ENCODE measurements at places on chromosomes 7 and 10.

DNA sequence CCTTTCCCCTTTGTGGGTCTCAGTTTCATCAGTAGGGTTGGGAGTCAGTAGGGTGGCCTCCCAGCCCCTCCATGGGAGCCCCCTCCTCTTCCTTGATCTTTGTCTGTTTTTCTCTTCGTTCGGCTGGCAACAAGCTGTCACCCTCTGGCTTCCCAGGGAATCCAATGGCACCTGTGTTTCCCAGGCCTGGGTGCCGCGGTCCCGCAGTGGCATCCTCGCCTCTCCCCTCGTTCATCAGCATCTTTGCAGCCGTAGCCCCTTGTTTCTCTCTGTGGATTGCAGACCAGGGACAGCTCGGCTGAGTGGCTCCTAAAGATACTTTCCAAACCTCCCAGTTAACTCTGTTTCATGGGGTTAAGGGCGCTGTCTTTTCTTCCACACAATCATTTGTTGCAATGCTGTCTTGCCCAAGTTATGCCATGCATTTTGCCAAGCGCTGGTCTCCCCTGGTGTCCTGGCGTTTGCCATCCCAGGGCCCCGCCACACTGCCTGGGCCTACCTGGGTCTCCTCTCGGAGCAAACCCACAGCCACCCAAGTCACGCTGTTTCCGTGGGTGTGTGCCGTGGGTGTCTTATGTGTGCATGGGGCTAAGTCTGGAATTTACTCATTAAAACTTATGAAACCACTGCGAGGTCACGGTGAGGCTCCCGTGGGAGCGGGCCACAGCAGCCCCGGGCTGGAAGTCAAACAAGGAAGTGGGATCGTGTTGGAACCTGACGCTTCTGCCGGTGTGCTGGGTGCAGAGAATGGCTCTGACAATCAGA lies 189.4 kb upstream of the SHH start:
- DNase-seq, result no peak

- no peak for DNase-seq
Measured at GRCh38 chr10:29392376-29393021, 103.6 kb downstream of the LYZL1 start.

DNA sequence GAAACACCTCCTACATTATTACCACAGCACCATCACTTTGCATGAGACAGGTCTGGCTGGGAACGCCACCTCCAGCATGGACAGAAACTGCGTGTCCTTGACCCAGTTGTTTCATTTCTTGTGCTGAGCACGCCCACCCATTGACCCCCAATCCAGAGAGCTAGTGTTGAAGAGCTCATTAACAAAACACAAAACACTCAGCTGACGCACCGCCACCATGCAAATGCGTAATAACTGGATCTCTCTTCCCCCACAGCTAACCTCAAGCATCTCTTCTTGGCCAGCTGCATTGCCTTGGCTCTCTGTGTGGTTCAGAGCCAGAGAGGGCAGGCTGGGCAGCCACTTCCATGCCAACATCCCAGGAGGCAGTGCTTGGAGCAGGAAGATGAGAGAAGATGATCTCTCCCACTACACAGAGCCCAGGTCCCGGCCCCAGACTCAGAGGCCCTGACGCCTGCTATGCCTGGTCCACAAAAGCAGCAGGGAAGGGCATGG lies 173.5 kb downstream of the PLXNA4 start:
- no peak for DNase-seq

GRCh38 chr7:122883049-122883680 lies 3.1 kb downstream of the CADPS2 start:
- no peak for DNase-seq

- no peak for DNase-seq
Measured at GRCh38 chr10:6815346-6815745, 235.3 kb upstream of the PRKCQ start.

GRCh38 chr10:72890086-72890485 lies 3.5 kb upstream of the OIT3 start:
- no peak for DNase-seq

DNA sequence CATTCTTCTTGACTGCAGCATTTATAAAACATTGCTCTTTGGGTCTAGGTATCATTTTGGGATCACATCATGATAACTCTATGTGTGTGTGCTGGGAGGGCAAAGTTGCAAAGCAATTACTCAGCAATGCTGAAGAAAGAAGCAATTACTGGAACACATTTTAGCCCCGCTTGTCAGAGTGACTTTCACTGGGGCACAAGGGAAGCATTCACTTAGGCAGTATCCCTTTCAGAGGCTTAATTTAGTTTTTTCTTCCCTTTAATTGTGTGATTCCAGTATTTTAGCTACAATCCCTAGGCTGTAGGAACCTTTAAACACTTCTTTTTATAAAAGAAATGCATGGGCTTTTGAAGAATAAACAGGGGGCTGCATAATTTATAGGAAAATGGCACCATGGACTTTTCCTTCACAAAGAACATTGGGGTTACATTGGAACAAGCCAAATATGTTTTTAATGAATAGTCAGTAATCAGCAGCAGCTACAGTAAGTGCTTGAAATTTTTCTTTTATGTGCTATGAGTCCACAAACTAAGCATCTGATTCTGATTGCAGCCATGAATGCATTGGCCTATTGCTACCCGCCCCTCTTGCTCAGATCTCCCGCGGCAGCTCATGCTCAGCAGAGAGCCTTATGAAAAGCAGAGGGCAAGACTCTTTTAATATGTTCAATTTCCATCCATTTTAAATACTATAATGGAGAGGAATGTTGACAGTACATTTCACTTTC lies 51.2 kb upstream of the NXPH1 start:
- DNase-seq, result no peak

- no peak for DNase-seq
Measured at GRCh38 chr7:66886152-66886551, 34.9 kb upstream of the TMEM248 start.

DNA sequence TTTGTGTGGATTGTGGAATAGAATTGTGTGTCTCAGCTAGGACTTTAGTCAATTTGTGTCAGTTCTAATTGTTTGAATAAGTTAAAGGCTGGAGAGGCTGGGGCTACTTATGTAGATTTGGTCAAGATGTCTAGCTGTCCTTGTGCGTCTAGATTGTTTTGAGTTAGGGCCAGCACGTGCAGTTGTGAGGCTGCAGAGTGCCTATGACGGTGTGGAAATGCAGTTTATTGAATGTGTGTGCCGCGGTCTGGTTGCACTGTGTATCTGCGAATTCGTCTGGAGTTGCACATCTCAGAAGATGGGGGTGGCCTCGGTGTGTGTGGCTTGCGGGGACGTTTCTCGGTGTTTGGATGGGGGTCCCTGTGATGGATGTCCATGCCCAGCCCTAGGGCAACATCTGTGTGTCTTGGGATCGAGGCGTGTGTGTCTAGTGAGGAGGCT lies 10.2 kb downstream of the EMX2 start:
- DNase-seq, result no peak

DNA sequence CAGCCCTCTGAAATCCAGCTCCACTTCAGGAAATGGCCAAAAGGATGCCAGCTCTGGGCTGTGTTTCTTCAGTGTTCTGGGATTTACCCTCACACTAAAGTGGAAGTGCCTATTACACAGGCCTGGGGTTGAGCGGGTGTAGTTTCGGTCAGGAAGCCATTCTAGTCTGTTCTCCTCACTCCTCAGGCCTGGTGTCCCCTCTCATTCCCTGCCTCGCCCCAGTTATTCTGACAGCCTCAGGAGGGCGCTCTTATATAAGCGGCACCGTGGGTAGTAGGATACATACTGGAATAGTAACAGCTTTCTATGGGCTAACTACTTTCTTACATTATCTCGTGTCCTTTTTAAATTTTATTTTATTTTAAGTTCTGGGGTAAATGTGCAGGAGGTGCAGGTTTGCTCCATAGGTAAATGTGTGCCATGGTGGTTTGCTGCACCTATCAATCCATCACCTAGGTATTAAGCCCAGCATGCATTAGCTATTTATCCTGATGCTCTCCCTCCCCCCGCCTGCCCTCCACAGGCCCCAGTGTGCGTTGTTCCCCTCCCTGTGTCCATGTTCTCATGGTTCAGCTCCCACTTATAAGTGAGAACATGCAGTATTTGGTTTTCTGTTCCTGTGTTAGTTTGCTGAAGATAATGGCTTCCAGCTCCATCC lies 12.2 kb upstream of the LGI1 start:
- peak; percentile 15 for DNase-seq

GRCh38 chr10:91298224-91298871 lies 77.9 kb downstream of the PCGF5 start:
- peak; percentile 47 for DNase-seq

GRCh38 chr7:36071605-36072004 lies 81.4 kb upstream of the EEPD1 start:
- DNase-seq, result no peak
